ENCODE measurements at places on chromosomes 3 and 15.

DNA sequence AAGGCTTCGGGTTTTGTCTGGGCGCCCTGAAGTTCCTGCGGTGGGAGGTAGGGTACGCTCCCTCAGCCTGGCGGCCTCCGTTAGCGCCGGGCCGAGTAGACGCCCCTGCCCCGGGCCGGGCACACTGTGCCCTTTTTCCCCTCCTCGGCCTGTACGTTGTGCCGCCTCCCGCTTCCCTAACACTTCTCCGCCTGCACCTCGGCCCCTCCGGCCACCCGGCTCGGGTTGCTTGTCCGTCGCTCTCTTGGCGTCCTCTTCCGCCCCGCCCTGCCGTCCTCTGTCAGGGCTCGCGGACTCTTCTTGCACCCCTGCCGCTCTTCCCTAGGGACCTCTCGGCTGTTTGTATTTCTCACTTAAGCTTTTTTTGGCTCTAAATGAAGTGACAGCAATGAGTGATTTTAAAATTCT is 384 bp downstream of the KNL1 start:
- no peak for DNase-seq

DNA sequence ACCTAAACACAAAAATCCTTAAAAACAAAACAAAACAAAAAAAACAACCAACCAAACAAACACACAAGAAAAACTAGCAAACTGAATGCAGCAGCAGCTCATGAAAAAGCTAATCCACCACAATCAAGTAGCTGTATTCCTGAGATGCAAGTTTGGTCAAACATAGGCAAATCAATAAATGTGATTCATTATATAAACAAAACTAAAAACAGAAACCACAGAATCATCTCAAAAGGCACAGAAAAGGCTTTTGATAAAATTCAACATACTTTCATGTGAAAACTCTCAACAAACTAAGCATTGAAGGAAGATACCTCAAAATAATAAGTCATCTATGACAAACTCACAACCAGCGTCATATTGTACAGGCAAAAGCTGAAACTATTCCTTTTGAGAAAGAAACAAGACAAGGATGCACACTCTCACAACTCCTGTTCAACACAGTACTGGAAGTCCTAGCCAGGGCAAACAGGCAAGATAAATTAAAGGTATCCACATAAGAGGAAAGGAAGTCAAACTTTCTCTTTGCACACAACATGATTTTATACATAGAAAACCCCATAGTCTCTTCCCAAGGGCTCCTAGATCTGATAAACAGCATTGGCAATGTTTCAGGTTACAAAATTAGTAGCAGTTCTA is 495.1 kb upstream of the SGO1 start:
- no peak for DNase-seq

DNA sequence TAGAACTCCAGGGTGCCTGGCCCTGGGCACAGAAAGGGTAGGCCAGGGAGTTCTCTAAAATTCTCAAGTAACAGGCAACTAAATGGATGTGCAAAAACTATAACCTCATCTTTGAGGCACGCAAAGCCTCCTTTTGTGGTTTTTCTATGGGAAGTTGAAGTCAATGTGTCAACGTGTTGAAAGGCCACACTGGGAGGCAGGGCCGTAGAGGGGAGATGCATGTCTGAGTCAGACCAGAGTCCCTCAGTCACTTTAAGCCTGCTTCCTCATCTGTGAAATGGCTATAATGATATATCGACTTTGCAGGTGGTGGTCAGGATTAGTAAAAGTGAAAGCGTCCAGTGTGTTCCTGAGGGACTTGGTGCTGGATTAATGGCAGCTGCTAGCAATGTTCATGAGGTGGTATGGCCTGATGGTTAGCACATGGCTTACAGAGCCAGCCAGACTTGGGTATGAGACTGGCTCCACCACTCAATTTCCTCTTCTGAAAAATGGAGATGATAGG is 17.0 kb downstream of the TGM5 start:
- DNase-seq: no peak

- no peak for DNase-seq
Measured at GRCh38 chr3:164620956-164621355, 457.3 kb downstream of the SI start.

- no peak for DNase-seq
Measured at GRCh38 chr3:70621451-70621850, 309.0 kb upstream of the MDFIC2 start.

DNA sequence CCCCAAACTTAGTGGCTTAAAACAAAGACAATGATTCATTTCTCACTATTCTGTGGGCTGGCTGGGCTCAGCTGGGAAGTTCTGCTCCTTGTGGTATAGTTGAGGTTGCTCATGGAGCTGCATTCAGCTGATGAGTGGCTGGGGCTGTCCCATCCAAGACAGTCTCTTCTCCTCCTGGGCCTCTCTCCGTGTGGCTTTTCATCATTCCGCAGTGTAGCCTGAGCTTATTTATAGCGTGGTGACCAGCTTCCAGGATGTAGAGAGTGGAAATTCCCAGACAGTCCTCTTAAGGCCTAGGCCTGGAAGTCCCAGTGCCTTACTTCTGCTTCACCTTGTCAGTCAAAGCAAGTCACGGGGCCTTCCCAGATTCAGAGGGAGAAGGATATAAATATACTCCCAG is 136.7 kb upstream of the DAZL start:
- no peak for DNase-seq

GRCh38 chr3:114639171-114639570 is 345.3 kb downstream of the TIGIT start:
- no peak for DNase-seq

DNA sequence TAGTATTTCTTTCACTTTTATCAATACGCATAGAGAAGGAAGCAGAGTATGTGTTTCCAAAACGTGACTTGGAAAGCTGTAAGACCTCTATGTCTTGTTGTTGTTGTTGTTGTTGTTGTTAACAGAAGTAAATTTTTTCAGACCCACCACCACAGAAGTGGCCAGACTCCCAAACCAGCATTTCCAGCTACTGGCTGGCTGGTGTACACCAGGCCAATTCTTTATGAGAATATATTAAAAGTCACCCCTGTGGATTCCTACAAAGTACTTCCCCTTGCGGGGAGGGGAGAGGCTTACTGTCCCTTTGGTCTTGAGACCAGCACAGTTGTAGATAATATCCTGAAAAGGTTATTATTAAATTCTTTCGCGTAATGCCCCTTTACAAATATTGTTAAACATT is 1.6 kb upstream of the FOXP1 start:
- peak; percentile 37 for DNase-seq

GRCh38 chr3:18446149-18446825 is 21.1 kb upstream of the SATB1 start:
- no peak for DNase-seq

DNA sequence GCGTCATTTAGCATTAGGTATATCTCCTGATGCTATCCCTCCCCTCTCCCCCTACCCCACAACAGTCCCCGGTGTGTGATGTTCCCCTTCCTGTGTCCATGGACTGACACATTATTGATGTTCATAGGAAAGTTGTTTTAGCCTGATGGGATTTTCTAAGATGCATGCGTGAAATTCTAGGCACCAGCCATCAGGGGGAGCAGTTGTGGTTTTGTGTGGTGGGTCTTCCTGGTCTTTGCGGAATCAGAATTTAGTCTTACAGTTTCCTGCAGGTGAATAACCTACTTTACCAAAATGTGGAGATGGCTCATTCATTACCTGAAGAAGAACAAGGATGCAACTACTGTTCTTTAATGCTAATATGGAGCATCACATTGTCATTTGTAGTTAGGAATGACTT is 455.0 kb upstream of the THBS1 start:
- DNase-seq: no peak

DNA sequence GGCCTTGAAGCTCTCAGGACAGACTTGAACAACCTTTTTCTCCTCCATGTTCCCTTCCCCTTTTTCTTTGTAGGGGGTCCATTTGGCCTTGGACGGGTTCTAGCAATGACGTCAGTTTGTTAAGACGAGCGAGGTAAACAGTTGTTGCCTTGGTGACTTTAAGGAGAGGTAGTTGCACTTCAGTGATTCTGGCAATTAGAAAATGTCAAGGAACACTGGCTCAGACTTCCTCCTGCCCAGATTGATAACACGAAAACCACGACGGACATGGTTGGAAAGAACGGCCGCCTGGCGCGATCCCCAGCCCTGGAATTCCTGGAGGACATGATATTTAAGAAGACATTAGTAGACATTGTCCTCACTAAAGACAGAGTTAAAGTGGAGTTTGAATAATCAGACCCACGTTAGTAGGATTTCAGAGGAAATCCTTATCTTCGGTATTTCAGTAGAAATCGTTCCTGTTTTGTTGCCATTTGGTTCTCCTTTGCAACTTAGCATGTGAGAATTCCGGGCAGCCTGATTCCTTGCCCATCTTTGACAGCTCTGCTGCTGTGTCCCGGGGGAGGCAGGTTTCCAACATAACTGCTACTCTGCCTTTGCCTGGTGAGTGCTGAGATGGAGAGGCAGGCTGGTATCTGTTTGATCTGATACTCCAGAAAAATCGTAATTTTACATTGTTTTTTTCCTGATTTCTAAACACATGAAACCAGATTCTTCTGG is 87.3 kb downstream of the ST6GAL1 start:
- DNase-seq: no peak

GRCh38 chr3:174253940-174254339 is 605.2 kb upstream of the NAALADL2 start:
- no peak for DNase-seq

DNA sequence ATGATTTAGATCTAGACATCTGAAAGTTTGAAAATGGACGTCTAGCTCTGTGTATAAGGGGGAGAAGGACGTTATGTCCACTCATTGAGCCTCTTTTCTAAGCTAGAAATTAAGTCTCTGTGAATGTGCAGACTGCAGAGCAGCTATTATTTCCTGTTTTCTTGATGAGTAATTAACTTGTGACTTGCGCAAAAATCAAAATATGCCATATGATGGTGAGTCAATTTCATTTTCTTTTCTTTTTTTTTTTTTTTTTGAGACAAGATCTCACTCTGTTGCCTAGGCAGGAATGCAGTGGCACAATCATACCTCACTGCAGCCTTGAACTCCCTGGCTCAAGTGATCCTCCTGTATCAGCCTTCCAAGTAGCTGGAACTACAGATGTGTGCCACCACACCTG is 14.1 kb downstream of the LACTB start:
- no peak for DNase-seq

- DNase-seq: no peak
Measured at GRCh38 chr15:40048926-40049475, 10.0 kb upstream of the SRP14 start.

GRCh38 chr3:111917300-111917699 is 58.2 kb downstream of the PHLDB2 start:
- DNase-seq: no peak

- no peak for DNase-seq
Measured at GRCh38 chr3:161273589-161274218, 52.6 kb downstream of the NMD3 start.

- no peak for DNase-seq
Measured at GRCh38 chr15:71005895-71006294, 109.4 kb upstream of the THSD4 start.

DNA sequence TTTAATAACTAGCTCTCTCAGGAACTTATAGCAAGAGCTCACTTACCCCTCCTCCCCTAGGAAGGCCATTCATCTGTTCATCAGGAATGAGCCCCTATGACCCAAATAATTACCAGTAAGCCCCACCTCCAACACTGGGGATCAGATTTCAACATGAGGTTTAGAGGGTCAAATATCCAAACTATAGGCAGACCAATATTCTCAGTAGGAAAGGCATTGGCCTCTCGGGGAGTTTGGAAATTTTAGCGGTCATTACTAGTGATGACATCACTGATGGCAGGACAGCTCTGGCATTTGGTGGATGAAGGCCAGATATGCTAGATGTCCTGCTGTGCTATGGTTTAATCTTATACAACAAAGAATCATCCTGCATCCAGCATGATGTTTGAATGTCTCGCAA is 15.2 kb upstream of the CD47 start:
- no peak for DNase-seq

- no peak for DNase-seq
Measured at GRCh38 chr3:171290680-171291079, 169.5 kb downstream of the TNIK start.

DNA sequence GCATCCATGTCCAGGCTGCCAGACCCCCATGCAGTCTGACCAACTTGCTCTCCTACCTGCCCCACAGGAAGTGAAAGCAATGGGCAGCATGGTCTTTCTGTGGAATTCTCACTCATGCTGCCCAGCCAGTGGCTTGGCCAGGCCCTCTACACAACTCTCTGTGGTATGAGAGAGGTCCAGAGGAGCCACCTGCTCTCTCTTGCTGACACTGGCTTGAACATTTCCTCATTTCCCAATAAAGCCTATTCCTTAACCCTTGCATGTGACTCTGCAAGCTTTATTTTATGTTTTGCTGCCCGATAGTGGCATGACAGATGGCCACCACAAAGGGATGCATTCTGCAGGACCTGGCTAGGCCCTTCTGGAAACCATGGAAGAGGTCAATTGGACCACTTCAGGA is 53.8 kb downstream of the CCR1 start:
- no peak for DNase-seq

DNA sequence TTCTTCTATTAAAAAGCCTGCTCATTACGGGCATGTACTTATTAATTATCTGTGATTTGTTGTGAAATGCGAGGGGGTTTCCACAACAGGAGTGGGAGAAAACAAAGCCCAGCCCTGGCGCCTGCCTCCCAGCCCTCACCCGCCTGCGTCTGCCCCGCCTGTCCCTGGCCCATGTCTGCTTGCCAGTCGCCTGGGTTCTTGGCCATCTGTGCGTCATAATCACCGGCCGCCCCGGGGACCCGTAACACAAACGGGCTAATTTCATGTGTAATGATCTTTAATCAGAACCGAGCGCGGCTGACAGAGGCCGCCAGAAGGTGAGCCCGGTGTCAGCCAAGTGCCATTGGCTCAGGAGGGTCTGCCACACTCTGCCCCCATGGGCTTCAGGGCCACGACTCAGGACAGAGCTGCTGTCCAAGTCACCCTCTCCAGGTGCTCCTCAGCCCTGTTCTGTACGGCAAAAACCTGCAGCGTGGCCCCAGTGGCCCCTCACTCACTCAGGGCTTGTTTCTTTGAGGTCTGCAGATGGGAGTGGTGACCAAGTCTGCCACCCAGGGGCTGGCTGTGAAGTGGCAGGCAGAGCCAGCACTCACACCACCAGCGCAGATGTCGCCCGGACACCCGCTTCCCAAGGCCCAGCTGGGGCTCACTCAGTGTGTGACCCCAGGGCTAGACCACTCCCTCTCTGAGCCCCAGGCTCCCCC is 28.8 kb upstream of the TMEM115 start:
- DNase-seq: no peak

DNA sequence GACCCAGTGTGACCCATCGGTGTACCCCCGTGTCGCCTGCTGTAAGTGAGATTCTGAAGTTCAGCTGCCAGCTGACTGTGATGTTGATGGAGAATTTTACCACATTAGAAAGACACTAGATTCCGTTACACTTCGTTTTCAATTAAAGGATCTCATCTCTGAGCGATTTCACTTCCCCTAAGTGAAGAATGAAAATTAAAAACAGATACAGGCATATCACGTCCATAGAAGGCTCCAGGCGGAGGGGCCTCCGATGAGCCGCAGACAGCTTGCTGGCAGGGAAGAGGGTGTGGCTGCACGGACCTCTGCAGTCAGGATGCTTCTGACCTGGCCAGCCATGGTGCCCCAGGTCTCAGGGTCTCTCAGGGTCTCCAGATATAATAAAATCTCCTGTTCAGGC is 6.6 kb upstream of the CPN2 start:
- DNase-seq: no peak

All from naive B cell (primary cell).